CD4-positive, alpha-beta T cell (primary cell): ENCODE measurements at places on chromosomes 16 and 17. TPM values are rescaled to one million over a fixed set of nuclear protein-coding genes. Genes with fewer than 3 reads are reported as not detected.

CMTM2 gene
- not detected for total RNA-seq

EPN3 gene
- total RNA-seq: not detected

CDH1 gene
- 0.49 TPM for total RNA-seq

RAB37 gene
- 21.1 TPM for total RNA-seq

DNA sequence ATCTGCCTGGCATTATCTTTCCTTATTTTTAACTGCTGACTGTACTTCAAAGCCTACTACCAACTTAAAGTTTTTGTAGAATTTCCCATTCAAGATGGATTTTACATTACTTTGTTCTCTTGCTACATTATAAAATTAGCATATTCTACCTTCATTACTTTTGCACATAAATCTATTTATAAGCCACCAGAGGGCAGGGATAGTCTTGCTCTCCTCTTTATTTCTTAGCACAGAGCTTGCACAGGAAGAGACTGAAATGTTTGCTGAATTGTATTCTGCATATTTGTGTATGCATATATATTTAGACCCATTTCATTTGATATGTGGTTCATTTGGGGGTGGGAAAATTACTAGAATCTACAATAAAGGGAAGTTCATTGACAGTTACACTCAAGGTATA is 108.0 kb downstream of the SKAP1 start:
- no peak for DNase-seq

DNA sequence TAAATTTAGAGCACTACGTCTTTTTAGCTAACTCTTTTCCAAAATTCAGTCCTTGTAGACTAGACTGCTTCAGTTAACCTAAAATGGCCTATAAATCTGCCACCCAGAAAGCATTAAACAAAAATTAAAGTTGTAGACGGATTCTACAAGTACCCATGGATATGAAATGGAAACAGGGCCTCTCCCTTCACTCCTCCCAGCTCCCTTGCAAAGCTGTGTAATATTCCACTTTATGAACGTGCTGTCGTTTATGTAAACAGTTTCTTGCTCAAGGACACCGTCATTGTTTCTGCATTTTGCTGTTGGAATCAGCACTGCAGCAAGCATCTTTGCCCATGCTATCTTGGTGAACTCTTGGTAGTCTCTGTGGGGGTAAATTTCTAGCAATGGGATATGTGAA is 5.1 kb downstream of the MED9 start:
- DNase-seq: no peak

DNA sequence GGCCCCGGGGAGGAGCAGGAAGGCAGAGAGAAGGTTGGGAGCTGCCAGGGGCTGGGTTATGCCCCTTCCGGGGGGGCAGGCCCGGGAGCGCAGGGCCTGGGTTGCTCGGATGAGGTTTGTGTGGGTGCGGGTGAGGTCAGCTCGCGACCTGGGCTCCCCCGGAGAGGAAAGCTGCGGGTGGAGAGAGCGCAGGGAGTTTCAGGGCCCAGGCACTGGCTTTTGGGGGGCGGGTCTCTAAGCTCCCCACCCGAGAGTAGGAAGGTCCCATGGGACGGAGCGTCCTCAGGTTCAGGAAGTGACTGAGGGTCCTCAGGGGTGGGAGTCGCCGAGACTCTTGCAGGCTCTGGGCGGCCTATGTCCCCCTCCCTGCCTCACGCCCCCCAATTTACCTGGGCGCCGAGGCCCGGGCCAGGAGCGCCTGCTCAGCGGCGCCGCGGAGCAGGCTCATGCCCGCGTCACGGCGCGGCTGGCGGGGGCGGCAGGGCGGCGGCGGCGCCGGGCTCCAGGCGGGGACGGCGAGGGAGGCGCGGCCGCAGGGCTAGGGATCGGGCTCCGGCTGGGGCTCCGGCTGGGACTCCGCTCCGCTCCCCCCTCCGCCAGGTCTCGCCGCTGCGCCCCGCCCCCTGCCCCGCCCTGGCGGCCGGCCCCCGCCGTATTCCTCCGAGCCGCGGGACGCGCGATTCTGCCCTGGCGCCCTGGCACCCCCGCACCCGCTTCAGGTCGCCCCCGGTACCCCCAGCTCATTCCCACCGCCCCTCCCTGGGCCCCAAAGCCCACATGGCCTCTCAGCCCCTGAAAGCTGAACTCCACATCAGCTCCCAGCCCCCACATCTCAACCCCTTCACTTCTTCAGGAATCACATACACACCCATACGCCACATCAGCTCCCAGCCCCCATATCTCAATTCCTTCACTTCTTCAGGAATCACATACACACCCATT is at the start of gene DOK4:
TSS of gene DOK4 (minus strand) at position 578 of the 942 bp plus-strand sequence. CDS start 6,986 bp downstream, outside the sequence.
- peak; percentile 75 for DNase-seq

DNA sequence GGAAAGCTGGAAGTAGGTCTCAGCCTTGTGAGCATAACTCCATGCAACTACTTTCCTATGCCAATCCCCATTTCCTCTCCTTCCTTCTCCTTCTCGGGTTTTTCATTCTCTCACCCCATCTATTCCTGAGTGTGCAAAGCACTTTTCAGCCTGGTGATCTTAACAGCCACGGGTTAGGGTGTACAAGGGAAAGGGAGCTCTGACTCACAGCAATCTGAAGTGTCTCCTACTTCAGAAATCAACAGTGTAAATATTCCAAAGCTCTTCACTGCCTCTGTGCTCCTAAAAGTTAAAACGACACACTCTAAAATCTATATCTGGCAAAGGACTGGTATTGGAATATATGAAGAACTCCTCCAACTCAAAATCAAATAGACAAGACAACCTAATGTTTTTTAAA is 268.0 kb upstream of the IRX3 start:
- DNase-seq: no peak

DNA sequence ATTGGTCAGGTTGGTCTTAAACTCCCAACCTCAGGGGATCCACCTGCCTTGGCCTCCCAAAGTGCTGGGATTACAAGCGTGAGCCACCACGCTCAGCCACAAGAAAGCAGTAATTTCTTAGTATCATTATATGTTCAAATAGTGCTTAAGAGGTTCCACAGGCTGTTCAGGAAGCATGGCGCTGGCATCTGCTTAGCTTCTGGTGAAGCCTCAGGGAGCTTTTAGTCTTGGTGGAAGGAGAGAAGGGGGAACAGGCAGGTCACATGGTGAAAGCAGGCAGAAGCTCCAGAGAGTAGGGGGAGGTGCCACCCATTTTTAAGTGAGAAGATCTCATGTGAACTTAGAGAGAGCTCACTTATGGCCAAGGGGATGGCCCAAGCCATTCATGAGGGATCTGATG is 3.7 kb upstream of the SEC14L1 start:
- no peak for DNase-seq

- no peak for DNase-seq
Measured at GRCh38 chr17:30132615-30133014, 16.0 kb downstream of the NSRP1 start.

- DNase-seq: no peak
Measured at GRCh38 chr17:52648995-52649394, 490.5 kb upstream of the CA10 start.

DNA sequence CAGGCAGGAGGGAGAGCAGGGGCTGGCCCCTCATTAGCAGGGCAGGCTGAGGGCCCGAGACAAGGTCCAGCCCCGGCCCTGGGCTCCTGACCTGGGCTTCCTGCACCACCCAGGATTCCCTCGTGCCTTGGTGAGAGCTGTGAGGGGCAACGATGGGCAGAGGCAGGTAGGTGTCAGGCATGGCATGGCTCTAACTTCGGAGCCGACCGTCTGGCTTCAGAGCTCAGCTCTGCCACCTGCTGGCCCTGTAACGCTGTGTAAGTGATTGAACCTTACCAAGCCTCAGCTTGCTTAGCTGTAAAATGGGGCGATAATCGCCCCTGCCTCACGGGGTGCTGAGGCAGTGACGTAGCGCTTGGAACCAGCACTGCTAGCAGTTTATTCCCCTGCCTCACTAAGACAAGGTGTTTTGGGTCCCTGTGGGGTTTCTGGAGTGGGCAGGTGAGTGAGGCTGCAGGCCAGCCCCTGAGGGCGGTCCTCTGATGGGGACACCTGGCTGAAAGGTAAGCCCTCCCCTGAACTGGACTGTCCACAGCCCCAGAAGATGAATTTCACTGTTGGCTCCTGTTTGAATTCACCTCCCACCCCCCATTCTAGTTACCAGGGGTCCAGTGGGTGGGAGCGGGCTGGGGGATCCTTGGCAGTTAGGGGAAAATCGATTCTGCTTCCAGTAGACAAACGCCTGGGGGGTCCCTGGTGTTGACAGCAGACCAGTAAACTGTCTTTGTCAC is 184.8 kb upstream of the GSE1 start:
- peak; percentile 70 for DNase-seq

- DNase-seq: peak; percentile 84
Measured at GRCh38 chr17:81967533-81968395, 6.8 kb upstream of the NOTUM start.
